ENCODE measurements at places on chromosomes 7 and 10.

GRCh38 chr10:118501171-118501570 is 94.3 kb downstream of the PRLHR start:
- DNase-seq, result no peak

- DNase-seq, result no peak
These were observed 65.0 kb upstream of the RAB18 start for GRCh38 chr10:27439101-27439500.

- DNase-seq, result no peak
These were observed 257.0 kb upstream of the MINDY3 start for GRCh38 chr10:16117305-16117695.

GRCh38 chr7:151657173-151657572 is 137.5 kb upstream of the RHEB start:
- no peak for DNase-seq

DNA sequence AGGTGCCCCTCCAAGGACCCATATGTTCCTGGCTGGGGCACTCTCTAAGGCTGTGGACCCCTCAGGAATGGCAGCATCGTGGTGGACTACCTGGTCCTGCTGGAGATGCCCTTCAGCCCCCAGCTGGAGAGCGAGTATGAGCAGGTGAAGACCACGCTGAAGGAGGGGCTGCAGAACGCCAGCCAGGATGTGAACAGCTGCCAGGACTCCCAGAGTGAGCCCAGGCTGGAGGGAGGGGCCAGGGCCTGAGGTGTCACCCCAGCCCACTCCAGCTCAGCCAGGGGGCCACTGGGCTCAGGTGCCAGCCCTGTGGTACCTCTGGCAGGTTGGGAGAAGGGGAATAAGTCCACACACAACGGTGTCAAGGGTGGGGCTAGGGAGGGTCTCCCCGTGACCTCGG is 4.7 kb upstream of the MUC12 start:
- no peak for DNase-seq

DNA sequence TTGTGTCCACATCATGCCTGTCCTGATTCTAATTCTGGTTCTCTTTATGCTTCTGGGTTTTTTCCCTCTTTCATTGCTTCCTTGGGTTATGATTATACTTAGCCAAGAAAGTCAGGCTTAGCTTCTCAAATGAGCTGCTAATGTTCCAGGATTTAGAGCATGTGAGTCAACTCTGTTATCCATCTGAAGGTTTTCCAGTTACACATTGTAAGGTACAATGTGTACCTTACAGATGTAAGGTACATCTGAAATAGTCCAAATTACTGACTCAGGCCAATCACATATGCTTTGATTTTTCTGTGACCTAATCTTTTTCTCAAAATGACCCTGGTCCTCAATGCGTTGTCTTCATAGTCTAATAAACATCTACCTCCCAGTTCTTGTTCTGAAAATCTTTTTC is 13.3 kb upstream of the MIOS start:
- no peak for DNase-seq

DNA sequence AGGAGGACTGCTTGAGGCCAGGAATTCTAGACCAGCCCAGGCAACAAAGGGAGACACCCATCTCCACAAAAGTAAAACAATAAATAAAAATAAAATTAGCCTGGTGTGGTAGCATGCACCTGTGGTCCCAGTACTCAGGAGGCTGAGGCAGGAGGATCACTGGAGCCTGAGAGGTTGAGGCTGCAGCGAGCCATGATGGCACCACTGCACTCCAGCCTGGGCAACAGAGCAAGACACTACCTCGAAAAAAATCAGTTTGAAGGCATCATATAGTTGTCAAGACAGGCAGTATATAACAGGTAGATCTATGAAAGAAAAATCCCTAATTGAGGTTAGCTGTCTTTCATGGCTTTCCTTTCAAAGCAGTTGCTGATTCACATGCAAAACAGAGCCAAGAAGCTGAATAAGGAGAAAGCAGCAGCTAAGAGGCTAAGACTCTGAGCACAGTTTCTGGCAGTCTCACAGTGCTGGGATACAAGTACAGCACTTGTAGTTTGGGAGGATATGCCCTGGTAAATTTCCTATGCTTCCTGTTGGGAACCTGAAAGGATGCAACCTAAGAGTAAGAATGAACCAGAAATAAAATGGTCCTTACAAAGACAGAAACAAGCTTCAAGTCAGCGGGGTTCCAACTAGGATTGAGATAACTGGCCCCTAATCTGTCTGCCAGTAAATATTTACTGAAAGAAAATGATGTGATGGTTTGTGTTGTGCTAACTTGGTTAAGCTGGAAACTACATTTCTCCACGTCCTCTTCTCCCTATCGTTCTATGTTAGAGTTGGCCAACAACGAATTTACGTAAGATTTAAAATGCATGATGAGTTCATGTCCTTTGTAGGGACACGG is 368.5 kb upstream of the HPS1 start:
- no peak for DNase-seq

- no peak for DNase-seq
These were observed 38.2 kb downstream of the SEMA3E start for GRCh38 chr7:83610649-83611304.

- DNase-seq, result no peak
These were observed 404.7 kb downstream of the ARL4A start for GRCh38 chr7:13091974-13092707.

DNA sequence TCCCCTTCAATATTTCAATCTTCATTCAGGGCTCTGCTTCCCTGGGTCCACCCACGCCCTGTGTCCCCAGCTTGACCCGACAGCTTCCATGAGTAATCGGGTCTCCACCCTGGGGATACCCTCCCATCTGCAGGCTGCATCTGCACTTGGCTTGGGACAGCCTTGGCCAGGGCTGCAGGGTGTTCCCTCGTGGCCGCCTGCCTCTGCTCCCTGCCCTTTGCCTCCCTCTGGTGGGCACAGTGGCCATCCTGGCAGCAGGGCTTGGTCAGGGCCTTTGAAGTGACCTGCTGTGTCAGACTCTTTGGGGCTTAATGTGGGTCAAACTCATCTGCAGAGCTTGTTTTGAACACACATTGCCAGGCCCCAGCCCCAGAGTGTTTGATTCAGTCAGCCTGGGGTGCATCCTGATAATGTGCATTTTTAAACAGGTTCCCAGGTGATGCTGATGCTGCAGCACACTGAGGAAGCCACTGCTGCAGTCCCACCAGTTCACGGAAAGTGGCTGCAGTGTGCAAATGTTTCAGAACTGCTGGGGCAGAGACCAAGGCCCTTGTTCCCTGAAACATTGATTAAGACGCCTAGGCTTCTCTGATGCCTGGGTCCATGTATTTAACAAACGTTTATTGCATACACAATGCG is 80.7 kb upstream of the SEC61G start:
- peak; percentile 69 for DNase-seq

GRCh38 chr7:22420973-22421635 is 64.2 kb upstream of the RAPGEF5 start:
- DNase-seq, result no peak

GRCh38 chr7:151767557-151767956 is 109.4 kb downstream of the PRKAG2 start:
- DNase-seq, result no peak

DNA sequence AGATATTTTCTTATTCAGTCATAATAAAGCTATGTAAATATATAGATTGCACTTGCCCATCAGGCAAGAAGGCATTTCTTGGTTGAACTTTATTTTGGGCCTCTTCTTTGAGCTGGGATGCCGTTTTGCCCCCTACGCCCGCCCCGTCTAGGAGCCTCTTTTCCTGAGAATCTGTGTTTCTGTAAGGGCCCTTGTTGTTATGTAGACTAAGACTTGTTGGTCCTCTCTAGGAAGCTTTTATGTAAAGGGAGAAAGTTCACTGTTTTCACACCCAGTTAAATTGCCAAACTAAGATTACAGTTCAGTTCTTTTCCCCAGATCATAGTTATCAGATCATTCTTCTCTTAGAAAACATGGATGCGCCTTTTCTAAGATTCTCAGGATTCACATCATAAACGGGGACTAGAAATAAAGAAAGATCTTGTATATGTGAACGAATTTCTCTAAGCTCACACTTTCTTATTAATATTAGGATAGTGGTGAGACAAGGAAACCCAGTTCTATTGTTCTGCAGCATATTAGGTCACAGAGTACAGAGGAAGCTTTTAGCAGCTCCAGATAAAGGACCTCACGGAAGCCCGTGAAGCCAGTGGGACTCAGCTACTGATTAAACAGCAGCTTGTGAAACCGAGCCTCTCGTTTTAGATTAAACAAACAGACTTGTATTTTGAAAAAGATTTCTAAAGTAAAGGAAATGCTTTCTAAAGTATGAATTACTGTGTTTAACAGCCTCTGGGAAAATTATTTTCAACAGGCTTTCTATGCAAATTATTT is 3.8 kb downstream of the LMTK2 start:
- peak; percentile 65 for DNase-seq

DNA sequence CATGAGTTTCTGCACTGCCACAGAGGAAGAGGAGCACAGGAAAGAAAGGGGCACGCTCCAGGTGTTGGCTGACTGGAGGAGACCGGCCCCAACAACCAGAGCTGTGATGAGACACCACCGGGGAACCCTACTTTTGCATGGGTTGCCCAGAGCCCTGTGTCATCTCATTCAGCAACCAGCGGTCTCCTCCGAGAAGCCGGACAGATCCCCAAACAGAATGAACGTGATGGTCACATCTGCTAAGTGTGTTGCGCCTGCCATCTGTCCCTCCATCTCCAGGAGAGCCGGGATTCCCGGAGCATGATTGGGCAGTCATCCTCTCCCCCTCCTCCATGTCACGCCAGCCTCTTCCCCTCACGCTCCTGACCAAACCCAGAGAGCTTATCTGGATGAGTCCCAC is 22.9 kb downstream of the PARP12 start:
- DNase-seq, result no peak

GRCh38 chr10:89238956-89239644 is 12.5 kb downstream of the LIPA start:
- no peak for DNase-seq

GRCh38 chr10:29675984-29676383 is 41.2 kb upstream of the SVIL start:
- DNase-seq, result no peak

DNA sequence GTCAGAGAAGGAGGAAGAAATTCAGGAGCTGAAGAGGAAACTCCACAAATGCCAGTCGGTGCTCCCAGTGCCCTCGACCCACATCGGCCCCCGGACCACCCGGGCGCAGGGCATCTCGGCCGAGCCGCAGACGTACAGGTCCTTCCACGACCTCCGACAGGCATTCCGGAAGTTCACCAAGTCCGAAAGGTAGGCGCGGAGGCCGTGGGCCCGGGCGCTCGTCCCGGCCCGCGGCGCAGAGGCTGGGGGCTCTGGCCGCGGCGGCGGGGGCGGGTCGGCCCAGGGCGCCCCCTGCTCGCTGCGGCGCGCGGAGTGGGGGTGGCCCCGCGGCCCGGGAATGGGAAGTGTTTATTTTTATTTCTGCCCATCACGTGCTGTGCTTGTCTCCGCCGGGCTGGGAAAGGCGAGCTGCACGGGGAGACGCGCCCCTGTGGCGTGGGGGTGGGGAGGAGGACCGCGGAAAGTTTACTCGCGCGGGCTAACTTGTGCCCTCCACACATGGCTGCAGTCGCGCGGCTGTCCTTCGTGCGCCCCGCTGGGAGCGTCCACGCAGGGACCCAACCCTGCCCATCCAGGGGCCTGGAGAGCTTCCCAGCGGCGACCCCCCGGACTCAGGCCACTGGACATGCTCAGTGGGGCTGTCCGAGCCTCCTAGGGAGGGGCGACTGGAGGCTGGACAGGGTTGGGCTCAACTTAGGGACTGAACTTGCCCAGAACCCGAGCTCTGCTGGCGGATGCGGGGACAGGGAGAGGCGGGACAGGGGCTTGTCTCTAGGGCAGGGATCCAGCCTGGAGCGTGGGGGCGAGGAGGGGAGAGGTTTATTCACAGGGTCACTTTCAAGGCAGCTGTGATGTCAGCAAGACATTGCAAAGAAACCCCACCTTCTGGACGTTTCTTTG is 82.6 kb upstream of the PRKG1 start:
- DNase-seq, result peak; percentile 23
